ENCODE measurements at places on chromosomes 2 and 18.

DNA sequence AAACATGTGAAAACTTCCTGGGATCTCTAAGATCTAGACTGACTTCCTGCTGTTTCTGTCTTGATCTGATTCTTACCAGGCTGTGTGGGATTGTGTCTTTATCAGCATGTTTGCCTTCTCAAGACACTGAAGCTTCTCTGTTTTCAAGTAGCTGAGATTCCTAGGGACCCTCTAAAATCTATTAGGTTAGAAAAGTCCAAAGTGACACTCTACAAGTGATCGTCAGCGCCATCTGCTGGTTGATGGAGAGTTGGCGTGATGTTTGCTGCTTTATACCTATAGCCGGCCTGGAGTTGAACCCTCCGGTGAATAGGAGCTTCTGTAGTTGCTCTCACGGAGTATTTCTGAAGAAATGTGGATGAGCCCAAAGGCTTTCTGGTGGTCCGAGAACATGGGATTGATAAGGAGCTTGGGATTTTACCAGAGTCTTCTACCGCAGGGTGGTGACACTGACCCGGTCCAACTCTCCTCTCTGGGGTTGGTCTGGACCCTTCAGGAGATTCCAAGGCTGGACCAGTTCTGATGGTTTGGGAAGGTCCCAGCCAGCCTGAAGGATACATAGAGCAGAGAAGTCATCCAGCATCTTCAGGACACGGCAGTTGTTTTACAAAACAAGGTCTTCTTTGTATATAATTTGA lies 96.0 kb upstream of the TTC39C start:
- DNase-seq = peak; percentile 52

DNA sequence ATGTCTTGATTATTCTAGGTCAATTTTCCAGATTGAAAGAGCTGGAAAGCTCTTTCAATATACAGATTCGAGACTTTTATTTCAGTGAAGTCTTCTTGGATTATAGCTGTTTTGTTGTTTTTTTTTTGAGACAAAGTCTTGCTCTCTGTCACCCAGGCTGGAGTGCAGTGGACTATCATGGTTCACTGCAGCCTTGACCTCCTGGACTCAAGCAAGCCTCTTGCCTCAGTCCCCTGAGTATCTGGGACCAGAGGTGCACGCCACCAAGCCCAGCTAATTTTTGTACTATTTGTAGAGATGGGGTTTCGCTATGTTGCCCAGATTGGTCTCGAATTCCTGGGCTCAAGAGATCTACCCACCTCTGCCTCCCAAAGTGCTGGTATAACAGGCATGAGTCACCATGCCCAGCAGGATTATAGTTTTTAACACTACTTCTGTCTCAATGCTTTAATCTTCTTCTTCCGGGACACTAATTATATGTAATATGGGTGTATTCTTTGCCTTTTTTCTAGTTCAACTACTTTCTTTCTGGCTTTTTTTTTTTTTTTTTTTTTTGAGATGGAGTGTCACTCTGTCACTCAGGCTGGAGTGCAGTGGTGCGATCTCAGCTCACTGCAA lies 62.3 kb downstream of the USP37 start:
- no peak for DNase-seq

DNA sequence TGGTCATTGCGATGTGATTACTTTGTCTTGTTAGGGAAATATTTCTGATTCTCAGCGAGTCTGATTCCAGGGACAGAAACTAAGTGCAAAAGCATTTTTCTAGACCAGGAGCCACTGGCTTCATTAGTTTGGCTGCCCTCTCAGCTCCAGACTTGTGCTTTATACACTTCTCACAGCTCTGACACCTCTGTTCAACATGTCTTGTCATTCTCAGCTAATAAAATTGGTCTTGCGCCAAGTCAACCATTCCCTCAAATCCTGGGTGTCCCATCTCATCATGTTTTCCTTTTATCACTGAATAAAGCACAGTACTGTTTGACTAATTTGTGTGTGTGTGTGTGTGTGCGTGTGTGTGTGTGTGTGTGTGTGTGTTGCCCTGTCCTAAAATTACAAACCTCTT lies 215.5 kb upstream of the EPHA4 start:
- no peak for DNase-seq

GRCh38 chr2:94870440-94871225 lies 597 bp upstream of the TEKT4 start:
- no peak for DNase-seq

GRCh38 chr2:188381614-188382013 lies 89.9 kb downstream of the GULP1 start:
- peak; percentile 17 for DNase-seq

DNA sequence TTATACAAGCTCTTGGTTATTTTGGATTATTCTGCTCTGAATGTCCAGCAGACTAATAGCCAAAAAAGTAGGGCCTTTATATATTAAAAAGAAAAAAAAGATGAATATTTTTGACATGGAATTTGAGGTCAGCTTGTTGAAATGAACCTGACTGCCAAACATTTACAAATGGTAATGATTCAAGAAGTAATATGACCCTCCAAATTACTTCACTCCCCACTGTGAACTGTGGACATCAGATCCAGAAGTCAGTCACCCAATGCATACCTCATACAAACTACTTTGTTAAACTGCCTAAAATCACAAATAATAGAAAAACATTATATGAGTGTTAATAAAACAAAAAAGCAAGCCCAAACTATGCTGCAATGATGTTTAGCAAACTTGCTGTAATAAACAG lies 10.0 kb downstream of the EPG5 start:
- no peak for DNase-seq

DNA sequence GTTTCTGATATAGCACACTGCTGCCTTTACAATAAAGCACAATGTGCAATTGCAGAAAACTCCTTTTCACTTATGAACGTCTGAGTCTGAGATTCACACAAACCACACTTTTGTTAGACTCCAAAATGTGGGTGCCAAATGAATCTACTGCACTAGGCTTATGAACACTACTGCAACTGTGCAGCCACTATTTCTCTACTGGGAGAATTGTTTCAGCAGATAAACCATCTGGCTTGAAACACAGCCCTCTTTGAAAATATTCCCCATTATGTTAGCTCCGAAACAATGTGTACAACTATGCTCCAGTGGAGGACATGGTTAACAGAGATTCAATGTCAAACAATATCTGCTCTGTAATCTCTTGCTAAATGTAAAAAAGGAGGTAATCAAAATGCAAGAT lies 188.7 kb upstream of the ZEB2 start:
- no peak for DNase-seq

DNA sequence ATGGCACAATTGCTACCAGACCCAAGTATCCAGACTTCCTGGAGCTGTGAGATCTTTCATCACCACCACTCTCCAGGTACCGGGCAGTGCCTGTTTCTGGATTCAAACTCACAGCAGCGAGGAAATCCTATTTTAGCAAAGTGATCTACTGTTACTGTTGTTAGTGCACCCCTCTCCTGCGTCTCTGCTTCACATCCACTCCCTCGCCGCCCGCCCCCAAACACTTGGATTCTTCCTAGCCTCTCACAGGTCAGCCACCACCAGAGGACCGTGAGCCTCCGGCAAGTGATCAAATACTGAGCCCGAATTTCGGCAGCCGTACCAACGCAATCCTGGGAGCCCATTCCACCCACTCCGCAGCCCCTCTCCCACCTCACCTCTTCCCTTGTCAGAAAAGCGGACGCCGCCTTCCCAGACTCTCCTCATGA lies 519 bp downstream of the METTL4 start:
- peak; percentile 74 for DNase-seq

DNA sequence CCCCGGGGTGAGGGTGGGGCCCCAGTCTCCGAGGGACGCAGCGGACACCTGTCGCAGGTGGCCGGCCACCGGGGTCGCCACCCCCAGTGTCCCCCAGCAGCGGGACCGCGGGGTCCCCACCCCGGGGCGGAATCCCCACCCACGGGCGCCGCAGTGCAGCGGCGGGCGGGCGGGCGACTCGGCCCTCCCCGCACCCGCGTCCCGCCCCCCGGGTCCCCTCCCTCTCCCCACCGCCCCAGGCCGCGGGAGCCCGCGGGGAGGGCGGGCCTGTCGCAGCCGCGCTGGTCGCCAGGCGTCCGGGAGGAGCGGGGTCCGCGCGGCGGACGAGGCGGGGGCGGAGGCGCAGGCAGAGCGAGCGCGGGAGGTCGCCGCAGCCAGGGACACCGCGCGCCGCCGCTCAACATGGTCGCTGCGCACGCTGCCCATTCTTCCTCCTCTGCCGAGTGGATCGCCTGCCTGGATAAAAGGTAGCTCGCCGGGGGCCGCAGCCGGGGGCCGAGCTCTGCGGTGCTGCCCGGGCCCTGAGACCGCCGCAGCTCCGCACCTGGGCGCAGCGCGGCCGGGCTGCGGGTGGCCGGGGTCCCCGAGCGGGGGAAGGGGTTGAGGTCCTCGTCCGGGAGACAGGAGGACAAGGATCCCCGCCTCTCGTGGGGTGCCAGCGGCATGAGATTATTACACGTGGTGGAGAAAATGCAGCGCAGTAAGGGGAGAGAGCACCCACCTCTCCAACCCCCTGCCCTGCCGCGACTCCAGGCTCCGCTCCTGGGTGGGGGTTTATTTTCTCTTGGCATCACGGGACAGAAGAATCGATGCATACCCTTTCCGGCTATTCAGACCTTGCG lies at the start of gene RAPGEF4:
RAPGEF4 (plus strand) TSS at position 264 of the 842 bp plus-strand sequence; CDS start at position 403, 139 bp downstream.
- peak; percentile 66 for DNase-seq

DNA sequence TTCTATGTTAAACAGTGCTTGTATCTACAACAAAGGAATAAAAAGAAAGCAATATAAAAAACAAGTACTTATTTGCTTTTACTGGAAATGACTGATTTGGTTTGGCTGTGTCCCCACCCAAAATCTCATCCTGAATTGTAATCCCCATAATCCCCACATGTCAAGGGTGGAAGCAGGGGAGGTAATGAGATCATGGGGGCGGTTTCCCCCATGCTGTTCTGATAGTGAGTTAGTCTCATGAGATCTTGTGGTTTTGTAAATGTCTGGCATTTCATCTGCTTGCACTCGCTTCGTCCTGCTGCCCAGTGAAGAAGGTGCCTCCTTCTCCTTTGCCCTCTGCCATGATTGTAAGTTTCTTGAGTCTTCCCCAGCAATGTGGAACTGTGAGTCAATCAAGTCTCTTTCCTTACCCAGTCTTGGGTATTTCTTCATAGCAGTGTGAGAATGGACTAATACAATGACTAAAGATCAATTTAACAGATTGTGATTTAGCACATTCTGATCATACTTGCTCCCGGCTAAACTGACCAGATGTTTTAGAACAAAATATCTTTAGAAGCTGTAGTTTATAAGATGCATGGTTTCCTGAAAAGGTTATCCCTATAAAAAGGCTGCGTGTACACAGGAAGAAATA lies 19.9 kb downstream of the PTH2R start:
- no peak for DNase-seq

- DNase-seq = no peak
These were observed 4.9 kb upstream of the MAT2A start for GRCh38 chr2:85534099-85534498.

DNA sequence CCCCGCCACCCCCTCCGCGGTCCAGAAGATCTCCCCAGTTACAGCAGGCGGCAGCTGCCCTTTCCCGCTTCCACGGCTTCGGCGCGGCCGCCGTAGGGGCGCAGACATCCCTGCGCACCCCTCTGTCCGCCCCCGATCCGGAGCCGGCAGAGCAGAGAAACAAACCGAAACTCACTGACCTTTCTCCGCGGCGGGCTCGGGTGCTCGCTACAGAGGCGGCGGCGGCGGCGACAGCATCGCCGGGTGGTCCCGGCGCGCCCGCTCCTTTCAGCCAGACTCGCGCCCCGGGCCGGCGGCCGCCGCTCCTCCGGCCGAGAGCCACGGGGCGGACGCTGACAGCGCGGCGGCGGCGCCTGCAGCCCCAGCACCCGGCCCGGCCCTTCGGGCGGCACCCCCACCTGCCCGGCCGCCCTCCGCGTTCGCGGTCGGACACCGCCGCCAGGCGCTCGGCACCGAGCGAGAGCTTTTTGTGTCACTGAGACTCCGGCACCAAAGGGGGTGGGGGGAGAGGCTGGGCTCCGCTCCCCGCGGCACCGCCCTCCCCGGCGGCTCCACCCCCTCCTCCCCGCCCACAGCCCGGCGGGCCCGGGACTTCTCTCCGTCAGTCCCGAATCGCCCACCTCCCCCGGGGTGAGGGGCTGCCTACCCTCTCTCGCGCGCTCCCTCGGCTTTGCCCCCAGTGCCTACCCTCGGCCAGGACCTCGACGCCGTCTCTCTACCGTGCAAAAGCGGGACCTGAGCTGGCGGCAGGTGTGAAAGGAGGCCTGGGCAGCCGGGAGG lies 1.4 kb upstream of the RNF152 start:
- peak; percentile 95 for DNase-seq

DNA sequence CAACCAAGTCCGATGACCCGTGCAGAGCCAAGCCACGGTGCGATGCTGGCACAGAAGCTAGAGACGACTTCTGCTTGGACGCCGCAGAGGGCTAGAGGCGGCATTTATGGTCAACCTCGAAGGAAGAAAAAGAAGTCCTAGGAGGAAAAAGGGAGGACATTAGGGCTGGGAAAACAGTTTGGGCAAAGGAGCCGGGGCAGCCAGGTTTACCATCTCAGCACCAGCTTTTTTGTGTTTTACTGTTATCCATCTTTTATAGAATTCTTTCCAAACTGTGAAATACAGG lies 643 bp upstream of the DTNB start:
- DNase-seq = no peak

DNA sequence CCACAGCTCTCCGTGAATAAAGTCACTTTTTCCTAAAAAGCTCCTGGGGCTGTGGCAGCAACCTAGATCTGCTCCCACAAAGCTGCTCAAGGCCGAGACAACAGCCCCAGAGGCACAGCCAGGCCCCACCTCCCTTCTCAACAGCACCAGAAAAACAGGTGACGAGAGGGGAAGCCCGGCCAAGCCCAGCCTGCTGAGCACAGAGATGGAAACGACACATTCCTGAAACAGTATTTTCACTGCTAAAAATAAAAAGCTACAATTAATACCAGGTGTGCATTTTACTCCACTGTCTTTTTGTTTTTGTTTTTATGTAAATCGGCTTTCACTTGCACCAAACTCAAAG lies 199.3 kb downstream of the HDAC4 start:
- no peak for DNase-seq

GRCh38 chr2:232927793-232928550 lies 57.9 kb downstream of the SNORC start:
- DNase-seq = peak; percentile 38

- no peak for DNase-seq
These were observed 394.1 kb upstream of the ATP5MC3 start for GRCh38 chr2:175575346-175576258.

DNA sequence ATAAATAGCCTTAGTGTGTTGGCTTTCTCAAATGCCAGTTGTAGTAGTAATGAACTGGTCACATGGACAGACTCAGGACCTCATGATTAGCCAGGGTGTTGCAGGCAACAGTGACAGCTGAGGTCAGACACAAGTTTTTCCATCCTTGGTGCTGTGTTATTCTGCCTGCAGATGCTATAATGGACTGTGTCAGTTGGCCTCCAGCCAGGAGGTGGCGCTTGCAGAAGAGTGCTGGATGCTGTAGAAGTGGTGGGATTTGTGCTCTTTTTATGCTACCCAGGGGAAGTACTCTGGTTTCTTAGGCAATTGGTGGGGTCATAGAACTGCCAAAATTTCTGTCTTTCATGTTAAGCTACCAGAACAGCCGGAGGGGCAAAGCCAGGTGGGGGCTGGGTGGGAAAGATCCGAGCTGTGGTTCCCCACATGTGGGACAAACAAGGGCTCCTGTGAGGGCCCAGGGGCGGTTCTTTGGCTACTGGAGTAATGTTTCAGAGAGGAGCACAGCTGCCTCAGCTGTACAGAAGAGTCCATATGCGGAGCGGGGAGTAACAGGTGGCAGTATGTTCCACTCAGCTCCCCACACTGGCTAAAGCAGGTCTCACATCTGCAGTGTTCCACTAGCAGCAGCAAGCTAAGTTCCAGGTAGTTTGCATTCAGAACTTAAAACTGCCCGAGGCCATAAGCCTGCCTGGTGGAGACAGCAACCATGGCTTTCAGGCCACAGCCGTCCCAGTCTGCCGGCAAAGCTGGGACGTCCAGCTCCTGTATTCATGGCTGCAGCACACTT lies 104.4 kb downstream of the GULP1 start:
- no peak for DNase-seq

GRCh38 chr2:25431604-25432003 lies 89.9 kb upstream of the DNMT3A start:
- no peak for DNase-seq

Data from AG08396 (cell line).